Left renal pelvis (tissue), 4 donors: ENCODE measurements at places on chromosomes 1 and 21.

DNA sequence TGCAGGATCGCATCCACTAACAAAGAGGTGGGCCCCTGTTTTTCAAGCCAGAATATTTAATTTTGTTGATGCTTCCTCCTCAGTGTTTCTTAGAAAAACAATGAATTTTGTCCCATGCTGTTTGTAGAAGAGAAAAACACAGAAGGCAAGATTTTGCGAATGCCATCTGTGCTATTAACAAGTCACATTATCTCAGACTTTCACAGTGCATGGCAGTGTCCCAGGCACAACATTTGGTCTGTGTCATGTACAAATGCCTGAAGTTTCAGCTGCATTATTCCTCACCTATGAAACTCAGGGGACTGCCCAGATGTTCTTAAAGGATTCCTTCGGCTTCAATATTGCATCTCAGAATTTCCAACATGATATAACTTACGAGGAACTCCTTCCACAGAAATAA lies 99.6 kb upstream of the ZC3H11B start:
- no peak for DNase-seq

GRCh38 chr1:157112186-157112867 lies 12.7 kb upstream of the ETV3L start:
- DNase-seq = no peak

- DNase-seq = no peak
These were observed 59.9 kb downstream of the ZBTB18 start for GRCh38 chr1:244111027-244111426.

GRCh38 chr1:18285538-18285924 lies 177.9 kb downstream of the IGSF21 start:
- no peak for DNase-seq

DNA sequence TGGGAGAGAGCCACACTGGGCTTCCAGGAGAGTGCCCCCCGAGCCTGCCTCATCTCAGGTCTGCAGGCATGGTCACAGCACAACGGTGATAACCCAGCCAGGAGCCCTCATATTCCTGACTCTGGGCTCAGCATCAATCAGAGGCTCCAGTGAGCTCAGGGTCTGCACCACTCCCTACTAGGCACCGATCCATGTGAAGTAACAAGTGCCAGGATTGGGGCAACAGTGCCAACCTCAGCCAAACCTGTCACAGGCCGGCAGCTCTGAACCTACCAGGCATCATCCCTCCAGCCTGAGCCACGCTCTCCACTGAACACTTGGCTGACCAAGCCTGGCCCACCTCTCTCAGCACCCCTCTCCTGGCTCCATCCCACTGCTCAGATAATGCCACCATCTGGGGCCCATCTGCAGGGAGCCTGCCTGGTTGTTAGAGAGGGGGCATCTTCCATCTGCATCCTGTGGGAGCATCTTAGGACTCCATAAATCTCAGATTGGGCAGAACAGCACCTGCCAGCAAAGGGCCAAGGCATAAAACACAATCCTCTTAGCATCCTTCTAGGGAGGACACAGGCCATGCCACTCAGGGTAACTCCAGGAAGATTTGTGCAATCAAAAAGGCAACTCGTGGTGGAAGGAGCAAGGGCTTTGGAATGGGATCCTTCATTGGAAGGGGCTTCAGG lies 213.7 kb upstream of the CSF3R start:
- DNase-seq = no peak

- no peak for DNase-seq
These were observed 58.2 kb upstream of the SPAG17 start for GRCh38 chr1:118243269-118243668.

- no peak for DNase-seq
These were observed 9.9 kb upstream of the ZBTB17 start for GRCh38 chr1:15985611-15986297.

DNA sequence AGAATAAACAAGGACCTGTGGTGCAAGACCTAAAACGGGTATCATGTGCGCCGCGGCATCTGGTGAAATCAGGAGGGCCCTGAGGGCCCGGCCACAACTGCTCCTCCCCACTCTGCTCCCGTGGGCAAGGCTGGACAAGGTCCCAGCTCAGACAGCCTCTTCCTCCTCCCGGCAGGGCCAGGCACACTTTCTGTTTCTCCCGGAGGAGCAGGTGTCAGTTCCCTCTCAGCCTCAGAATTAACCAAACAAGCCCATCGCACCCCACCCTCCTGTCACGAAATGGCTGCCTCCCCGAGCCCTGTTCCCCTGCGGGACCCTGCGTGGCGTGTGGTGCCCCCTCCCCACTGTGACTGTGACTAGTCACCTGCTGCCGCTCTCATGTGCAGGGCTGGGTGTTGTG lies 15.2 kb downstream of the PTTG1IP start:
- DNase-seq = no peak

DNA sequence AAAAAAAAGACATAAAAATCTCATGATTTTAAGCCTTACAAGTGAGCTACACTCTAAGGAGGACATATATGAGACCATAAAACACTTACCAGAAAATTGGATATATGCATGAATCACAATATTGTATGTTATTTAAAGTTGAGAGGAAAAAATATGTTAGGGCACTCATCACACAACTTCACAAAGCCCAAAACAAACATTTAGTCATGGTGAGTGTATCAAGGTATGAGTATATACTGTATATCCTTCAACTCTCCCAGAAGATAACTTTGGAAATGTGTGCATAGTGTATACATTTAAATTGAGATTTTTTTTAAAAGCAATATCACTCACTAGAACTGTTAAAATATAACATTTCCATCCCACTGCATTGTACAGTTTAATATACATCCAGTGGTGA lies 259.3 kb downstream of the SRGAP2C start:
- no peak for DNase-seq
